ENCODE measurements at places on chromosomes 5 and 9. TPM values are rescaled to one million over a fixed set of nuclear protein-coding genes. Genes with fewer than 3 reads are reported as not detected.

SHISAL2B gene
- total RNA-seq, result not detected

CTXN3 gene
- total RNA-seq, result not detected

FGF10 gene
- not detected for total RNA-seq

DNA sequence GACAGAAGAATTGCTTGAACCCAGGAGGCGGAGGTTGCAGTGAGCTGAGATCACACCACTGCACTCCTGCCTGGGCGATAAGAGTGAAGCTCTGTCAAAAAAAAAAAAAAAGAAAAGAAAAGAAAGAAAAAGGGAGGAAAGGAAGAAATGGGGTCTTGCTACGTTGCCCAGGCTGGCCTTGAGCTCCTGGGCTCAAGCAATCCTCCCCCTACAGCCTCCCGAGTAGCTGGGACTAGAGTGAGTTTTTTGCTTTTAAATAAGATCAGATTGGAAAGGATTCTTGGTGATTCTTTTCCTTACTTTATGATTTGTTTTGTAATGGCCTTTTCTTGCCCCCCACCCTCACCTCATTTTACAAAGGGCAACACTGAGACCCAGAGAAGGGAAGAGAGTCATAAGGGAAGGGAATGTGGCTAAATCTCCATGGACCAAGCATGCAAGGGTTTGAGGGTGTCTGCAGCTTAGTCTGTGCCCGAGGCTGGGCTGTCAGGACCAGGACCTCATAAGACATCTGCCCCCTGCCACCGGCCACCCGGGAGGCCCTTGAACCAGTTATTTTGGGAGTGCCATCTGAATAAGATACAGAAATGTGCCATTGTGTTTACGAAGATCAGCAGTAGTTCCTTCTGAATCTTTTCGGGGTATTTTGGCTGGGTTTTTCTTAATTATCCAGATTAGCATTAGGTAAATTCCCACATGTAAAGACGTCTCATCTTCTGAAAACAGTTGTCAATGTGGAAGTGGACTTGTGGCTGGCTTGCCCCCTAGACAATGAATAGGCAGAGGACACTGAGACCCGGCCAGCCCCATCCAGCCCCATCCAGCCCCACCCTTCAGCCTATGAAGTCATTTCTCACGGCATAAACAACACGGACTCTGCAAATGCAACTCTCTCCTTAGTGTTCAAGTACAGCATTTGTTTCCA is 44.5 kb upstream of the GRHPR start:
- H3K27ac ChIP-seq, result no peak overlapping the region
- no peak overlapping the region for H3K4me3 ChIP-seq
- no peaks in the 10 kb centered on the region for H3K4me1 ChIP-seq
- peaks cover 26% of the 10 kb centered on the region for H3K27me3 ChIP-seq

GRCh38 chr9:123309611-123310010 is 41.2 kb upstream of the STRBP start:
- H3K4me1 ChIP-seq, result peaks cover 12% of the 10 kb centered on the region
- no peak overlapping the region for H3K4me3 ChIP-seq
- H3K27me3 ChIP-seq, result peaks cover 13% of the 10 kb centered on the region
- DNase-seq, result no peak
